ENCODE measurements at places on chromosomes 5 and 9.

DNA sequence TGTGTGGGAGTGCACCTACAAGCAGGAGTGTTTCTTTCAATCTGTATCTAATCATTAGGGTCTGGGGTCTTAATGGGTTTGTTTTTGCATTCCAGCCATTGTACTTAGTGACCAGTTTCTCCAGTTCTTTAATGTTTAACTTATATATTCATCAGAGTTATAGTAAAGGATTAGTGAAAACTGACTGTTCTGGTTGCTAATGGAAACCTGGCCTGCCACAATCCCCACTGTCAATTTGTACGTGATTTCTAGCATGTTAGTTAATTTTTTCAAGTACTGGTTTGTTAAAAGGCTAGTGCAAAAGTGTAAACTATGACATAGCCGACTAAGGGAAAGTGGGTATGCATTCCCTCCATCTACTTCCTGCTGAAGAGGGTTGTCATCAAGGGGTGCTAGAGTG lies 276.1 kb downstream of the HTR1A start:
- no peak for DNase-seq

- DNase-seq: no peak
Measured at GRCh38 chr5:110790673-110791072, 51.9 kb downstream of the SLC25A46 start.

DNA sequence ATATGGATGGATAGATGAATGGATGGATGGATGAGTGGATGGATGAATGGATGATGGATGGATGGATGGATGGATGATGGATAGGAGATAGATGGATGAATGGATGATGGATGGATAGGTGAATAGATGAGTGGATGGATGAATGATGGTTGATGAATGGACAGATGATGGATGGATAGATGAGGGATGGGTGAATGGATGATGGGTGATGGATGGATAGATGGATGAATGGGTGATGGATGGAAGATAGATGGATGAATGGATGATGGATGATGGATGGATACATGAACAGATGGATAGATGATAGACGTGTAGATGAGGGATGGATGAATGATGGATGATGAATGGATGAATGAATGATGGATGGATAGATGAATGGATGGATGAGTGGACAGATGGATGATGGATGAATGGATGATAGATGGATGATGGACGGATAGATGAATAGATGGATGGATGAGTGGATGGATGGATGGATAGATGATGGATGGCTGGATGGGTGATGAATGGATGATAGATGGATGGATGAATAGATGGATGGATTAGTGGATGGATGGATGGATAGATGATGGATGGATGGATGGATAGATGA lies 53.8 kb downstream of the OLFM1 start:
- no peak for DNase-seq

- DNase-seq: no peak
Measured at GRCh38 chr5:88142636-88142885, 126.1 kb downstream of the TMEM161B start.

DNA sequence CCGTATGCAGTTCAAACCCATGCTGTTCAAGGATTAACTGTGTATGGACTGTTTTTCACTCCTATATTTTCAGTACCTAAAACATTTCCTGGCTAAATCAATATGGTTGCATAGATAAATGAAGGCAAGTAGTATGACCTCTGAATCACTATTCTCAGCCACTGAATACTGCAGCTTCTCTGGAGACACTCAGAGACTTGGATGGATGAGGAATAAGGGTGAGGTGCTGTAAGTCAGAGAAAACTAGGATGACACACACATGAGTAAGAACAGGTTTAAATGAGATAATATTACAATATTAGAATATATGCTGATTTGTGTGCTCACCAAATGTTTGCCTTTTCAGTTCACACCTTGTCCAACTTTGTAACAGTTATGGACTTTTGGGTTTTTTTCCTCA lies 26.0 kb upstream of the ANXA1 start:
- no peak for DNase-seq

GRCh38 chr9:134561427-134562145 lies 80.0 kb upstream of the COL5A1 start:
- no peak for DNase-seq

GRCh38 chr5:142420561-142421227 lies 95.9 kb upstream of the SPRY4 start:
- no peak for DNase-seq

DNA sequence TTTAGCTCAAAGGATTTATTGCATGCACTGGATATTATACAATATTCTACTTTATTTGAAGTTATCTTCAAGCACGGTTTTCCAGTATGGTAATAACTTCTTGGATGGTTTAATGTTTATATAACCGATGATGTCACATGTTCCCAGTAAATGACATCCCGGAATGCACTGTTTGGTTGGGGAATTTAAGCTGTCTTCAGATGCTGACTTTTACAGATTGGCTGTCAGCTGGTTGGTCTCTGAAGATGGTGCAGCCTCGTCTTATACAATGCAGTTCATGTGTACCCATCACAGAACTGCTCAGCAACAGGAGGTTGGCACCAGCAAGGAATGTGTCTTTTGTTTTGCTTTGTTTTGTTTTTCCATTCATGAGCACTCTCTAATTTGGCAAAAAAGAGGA lies 143.8 kb downstream of the PRKACG start:
- no peak for DNase-seq

GRCh38 chr5:39520232-39520572 lies 95.4 kb upstream of the DAB2 start:
- no peak for DNase-seq

GRCh38 chr9:27089706-27090105 lies 19.3 kb upstream of the TEK start:
- DNase-seq: no peak

DNA sequence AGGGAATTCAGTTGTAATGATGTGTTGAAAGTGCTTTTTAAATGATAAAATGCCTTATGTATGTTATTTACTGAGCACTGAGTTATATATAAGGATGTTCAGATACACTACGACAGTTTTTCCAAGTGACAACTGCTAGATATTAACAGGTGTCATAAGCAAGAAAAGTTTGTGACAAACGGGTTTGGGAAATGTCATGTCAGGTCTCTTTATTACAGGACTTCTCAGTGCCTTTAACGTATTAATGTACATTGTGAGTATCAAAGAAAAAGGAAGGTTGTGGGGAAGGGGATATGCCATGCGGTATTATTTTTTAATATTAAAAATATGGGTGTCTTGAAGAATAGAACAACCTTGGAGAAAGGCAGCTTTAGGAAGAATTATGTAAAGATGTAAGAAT lies 56.4 kb downstream of the RAI14 start:
- DNase-seq: no peak

GRCh38 chr5:158638396-158638795 lies 461.3 kb downstream of the EBF1 start:
- no peak for DNase-seq

- no peak for DNase-seq
Measured at GRCh38 chr9:81649475-81650240, 39.7 kb downstream of the TLE1 start.

- DNase-seq: no peak
Measured at GRCh38 chr5:69046375-69046957, 47.3 kb upstream of the SLC30A5 start.

DNA sequence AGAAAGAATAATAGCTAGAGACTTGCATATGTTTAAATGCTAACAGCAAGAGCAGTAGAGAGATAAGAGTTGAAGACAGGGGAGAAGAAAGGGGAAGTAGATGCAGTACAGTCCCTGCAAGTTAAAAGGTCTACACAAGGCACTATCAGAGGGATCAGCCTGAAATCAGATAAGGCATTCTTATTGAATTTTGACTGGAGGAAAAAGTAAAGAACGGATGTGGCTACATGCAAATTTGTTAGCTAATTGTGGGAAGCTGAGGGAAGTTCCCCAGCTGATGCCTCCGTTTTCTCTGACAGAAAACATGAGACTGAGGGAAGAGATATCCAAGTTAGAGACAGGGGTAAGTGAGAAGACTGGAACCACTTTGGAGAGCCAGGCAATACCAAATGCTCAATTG lies 12.9 kb upstream of the RHOBTB3 start:
- peak; percentile 58 for DNase-seq

DNA sequence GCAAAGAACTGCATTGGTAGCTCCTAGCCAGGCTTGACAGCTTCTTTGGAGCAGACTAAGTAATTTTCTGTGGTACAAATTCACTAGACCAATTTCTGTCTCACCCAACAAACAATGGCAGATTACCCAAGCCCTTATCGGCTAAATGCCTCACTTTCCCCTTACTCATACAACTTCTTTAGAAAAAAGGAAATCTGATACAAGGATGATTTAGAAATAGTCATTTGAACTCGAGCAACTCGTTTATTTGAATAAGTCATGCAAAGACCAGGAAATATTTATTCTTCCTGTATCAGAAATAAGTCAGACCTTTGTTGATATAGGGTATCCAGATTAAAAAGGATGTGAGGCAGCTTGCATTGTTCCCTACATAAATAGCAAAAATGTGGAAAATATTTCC lies 170.4 kb upstream of the CDH6 start:
- DNase-seq: no peak

GRCh38 chr9:116543731-116544400 lies 143.2 kb upstream of the TRIM32 start:
- no peak for DNase-seq
